ENCODE measurements at places on chromosomes 11 and 22.

DNA sequence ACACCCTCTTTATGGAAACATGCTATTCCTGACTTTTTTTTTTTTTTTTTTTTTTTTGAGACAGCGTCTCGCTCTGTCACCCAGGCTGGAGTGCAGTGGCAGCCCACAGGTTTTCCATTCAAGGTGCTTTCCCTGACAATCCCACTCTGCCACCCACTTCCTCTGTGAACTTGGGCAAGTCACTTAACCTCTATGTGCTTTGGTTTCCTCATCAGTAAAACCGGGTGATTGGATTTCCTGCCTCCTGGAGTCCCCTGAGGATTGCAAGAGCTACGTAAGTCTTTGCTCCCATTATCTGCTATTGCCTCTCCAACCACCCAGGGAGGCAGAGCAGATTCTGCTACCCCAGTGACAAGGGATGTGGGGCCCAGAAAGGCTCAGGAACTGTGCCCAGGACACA lies 54.1 kb downstream of the CELSR1 start:
- DNase-seq, result no peak

DNA sequence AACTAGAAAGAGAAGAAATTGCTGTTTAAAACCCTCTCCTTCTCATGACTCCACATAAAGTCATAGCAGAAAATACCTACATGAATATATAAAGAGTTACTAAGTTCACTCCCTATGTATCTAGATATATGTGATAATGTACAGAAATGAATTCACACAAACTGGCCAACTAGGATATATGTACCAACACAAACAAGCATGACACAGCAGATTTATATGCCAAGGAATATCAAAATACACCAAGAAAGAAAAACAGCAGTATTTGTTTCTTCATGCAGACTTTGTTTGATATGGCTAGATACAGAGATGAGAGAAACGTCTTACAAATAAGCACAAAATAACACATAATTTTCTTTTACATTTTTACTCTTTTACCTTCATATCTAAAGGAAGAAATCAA lies 1.8 kb downstream of the OR51G1 start:
- no peak for DNase-seq

GRCh38 chr22:24322522-24322921 lies 51.9 kb downstream of the SPECC1L start:
- DNase-seq, result no peak

DNA sequence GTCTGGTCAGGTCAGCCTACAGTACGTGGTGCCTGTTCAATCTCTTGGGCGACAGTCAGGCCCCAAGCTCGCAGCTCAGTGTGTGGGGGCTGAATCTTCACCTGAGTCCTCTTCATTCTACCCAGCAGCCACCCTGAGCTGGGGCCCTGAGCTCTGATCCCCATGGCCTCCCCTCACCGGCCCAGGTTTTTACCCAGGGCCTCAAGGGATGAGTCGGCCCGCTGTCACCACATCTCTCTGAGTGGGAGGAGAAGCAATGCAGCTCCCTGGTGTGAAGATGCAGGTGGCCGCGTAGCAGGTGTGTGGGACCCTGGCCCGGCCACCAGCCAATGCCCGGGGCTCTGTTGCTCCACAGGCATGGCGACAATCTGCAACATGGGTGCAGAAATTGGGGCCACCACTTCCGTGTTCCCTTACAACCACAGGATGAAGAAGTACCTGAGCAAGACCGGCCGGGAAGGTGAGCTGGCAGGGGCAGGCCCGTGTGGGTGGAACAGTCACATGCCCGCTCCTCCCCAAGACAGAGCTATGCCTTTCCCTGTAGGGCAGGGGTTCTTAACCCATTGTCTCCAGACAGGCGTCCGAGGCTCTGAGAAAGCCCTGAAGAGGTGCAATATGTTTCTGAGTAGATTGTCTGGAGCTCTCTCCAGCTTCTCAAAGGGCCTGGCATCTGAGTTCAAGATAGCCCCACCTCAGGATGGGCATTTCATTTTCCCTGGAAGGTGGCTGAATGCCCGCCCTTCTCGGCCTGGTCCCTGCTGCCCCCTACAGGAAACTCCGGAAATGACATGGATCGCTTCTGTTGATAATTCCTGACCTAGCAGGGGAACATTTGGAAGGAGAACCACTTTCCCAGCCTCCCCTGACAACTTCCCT lies 26.9 kb downstream of the POLR3H start:
- peak; percentile 59 for DNase-seq

GRCh38 chr11:5036669-5037068 lies 9.7 kb upstream of the OR52J3 start:
- DNase-seq, result no peak

DNA sequence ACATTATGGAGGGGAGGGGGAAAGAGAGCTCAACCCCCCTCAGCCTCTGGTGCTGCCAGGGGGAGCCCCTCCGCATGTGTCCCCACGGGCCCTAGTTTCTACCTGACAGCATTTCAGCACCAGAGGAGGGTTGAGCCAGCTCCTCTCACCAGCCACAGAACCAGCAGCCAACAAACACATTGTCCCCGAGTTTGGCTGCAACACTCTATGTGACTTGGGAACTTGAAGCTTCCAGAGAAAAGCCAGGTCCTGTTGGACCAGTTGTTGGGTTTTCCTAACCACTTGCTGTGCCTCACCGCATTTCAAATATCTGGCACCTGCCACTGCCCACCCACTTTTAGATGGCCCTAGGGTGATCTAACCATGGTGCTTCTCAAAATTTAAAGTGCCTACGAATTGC lies 13.5 kb downstream of the TMA7B start:
- DNase-seq, result no peak

DNA sequence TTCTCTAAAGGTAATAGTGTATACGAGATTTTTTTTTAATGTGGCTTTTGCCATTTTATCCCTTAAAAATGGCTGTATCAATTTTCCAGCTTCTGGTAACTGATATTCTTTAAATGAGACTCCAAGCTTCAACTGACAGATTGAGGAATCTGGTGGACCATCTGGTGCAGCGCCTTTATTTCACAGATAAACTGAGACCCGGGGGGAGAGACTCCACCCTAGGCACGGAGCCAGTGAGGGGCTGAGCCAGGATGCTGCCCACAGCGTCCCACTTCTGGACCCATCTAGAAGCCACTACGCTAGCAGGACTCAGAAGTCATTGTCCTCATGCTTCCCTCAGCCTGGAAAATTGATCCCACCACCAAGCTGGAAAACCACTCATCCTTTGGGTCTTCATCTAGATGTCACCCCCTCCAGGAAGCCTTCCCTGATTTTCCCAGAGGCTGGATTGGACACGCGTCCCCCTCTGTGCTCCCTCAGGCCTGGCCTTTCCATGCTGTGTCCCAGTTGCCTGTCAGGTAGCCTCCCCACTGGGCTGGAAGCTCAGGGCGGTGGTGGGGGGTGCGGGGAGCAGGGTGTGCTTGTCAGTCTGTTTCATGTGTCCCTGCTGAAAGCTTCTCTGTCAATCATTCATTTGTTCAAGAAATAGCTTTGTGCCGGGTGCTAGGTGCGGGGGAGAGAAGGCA lies 12.3 kb upstream of the CD5 start:
- no peak for DNase-seq

DNA sequence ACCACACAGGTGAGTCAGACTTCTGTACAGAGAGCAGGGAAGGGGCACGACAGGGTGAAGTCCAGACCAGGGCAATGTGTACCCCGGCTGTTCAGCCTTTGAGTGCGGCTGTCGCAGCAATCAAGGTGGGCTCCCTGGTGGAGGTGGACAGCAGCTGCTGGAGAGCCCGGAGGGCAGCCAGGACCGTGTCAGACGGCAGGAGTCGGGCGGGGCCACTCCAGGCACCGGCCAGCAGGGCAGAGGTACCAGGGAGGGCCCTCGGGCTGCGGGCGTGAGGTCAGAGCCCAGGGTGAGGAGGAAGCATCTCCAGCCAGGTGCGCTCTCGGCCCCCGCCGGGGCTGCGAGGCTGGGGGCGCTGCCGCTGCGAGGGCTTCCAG lies 802 bp upstream of the PIM3 start:
- peak; percentile 60 for DNase-seq

- no peak for DNase-seq
Observed at GRCh38 chr11:33168709-33169200, 7.5 kb upstream of the CSTF3 start.

DNA sequence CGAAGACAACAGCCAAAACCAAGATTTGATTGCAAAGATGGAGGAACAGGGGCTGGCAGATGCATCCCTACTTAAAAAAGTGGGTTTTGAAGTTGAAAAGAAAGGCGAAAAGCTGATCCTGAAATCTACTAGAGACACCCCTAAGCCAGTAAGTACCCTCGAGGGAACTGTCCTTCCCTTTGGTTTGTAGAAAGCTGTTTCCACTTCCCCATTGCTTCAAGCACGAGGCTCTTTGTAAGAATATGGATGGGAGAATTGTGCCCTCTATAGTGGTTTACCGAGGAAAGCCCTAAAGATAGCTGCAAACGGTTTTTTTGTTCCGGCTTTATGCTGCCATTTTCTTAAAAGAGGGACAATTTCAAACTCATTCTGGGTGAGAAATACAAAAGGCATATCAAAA lies 133.9 kb downstream of the WNT7B start:
- no peak for DNase-seq

GRCh38 chr11:124746621-124747243 lies 5.3 kb downstream of the VSIG2 start:
- peak; percentile 81 for DNase-seq

DNA sequence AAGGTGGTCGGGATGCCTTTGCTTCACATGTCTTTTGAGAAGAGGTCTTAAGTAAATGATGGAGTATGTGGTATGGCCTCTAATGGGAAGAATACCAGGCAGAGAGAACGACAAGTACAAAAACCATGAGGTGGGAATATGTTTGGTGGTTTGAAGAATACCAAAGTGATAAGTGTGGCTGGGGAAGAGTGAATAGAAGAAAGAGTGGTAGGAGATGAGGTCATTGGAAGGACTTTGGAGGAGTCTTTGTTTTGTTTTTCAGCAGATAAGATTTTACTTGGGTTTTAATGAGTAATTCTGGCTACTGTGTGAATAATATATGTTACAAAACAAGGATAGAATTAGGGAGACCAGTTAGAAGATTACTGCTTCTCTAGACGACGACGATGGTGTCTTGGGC lies 515.4 kb downstream of the RAB38 start:
- no peak for DNase-seq

DNA sequence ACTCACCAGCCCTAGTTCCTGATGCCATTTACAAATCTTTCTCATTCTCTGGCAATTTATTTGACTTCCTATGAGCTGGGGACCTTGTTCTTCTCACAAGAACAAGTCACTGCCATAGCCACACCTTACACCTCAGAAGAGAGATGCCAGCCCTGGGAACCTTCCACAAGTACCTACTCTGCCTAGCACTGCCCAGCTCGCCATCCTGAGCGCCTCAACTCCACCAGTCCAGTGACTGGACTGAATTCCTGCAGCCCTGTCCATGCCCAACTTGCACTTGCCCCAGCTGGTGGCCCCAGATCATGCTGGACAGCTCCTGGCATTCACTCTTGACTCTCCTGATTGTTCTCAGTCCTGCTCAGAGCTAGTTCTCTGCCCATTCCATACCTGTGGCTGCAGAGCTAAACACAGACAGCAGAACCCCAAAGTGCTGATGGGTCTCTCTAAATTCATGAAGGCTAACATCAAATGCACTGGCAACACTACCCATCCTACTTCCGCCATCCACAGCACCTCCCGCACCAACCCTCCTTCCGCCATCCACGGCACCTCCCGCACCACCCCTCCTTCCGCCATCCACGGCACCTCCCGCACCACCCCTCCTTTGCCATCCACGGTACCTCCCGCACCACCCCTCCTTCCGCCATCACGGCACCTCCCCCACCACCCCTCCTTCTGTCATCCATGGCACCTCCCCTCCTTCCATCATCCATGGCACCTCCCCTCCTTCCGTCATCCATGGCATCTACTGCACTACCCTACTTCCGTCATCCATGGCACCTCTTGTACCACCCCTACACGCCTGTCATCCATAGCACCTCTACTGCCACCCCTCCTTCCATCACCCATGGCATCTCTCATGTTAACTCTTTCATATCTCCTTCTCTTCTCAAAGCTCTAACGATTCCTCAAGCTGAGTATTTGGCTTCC lies 23.6 kb upstream of the SLC25A1 start:
- no peak for DNase-seq

GRCh38 chr11:92727769-92728168 lies 241.7 kb upstream of the MTNR1B start:
- no peak for DNase-seq

DNA sequence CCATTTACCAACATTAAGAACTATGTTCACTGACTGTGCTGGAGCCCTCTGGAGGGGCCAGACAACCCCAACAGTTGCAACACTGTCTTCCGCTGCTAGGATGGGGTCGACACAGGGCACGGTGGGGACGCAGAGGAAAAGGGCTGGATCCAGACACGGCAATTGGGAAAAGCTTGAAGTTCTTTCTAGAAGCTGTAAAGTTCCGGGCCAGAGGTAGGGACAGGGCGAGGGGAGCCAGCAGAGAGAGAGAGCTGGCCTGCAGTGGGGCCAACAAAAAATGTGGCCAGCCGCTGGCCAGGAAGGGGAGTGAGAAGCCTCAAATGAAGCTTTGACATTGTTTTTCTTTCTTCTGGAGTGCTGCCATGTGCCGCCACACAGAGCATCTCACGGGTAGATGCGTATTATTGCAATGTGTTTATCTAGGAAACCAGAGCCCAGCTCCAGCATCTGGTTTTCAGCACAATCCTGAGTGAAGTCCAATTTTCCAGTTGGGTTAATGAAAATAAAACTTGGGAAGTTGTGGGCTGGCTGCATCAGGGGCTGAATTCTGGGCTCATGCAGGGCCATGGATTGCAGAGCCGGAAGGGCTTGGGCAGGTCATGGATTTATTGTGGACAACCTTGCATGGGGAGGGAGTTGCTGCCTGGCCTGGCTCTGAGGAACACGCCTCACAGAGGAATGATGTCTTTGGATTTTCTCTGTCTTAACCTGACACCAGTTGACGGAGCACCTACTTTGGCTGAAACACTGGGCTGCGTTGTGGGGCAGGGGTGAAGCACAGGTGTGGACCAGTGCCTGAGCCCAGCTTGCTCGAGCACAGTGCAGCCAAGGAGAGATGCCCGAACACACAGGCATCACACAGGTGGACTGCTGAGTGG lies 67.6 kb upstream of the AMPD3 start:
- DNase-seq, result no peak

- no peak for DNase-seq
Observed at GRCh38 chr22:47748957-47749356, 986.5 kb downstream of the TBC1D22A start.

- DNase-seq, result no peak
Observed at GRCh38 chr11:114237321-114238280, 58.6 kb upstream of the NNMT start.

Measured in stimulated activated naive CD8-positive, alpha-beta T cell treated with anti-CD3 and anti-CD28 coated beads, Interleukin-15, Interleukin-2, amounts not matched to agents 100 U/mL and 50 U/mL, for 24 hours (primary cell).